ENCODE measurements at places on chromosomes 6 and 20. TPM values are rescaled to one million over a fixed set of nuclear protein-coding genes. Genes with fewer than 3 reads are reported as not detected.

GRCh38 chr6:25973923-25974555, 11.4 kb downstream of the TRIM38 start:
- no peak for DNase-seq

DNA sequence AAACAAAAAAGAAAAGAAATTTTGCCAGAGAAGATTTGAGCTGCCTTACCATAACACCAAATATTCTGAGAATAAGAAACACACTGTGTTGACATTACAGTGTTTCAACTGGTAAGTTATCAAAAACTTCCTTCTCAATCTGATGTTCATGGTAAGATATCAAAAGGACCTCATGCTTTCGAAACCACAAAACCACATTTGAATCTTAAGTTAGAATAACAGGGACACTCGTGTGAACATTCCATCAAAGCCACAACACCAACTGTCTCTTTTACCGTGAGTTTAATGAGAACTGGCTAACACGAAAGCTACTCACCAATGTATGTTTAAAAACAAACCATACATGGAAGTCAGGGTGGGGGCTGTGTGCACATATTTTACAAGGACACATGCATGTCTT, 73.0 kb upstream of the OPRM1 start:
- DNase-seq: no peak

DNA sequence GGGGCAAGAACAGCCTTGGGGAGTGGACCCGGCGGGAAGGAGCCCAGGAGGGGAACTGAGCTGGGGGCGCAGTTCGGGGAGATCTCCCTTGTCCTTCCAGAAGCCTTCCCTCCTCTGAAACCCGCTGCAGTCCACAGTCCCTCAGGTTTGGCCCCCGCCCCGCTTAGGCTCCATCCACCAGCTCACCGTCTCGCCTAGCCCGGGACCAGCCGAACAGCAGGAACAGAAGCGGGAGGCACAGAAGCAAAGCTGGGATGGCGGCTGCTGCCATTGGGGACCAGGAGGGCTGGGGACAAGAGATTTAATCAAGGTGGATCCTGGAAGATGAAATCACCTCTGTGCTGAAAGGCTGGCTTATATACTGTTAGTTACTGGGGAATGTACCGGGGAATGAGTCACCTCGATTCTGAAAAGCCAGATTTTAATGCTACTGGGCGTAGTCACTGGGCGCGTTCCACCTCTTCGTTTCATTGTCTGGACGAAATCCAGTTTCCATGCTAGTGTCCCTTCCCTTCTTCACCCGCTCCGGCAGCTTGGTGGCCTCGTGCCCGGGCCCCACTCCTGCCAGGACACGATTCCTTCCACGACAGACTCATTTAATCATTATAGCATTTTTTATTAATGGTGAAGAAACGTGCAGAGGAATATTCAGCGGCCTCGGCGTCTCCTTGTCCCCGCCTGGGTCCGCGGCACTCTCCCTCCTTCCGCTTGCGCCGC, at the start of gene RAET1L:
Gene RAET1L, minus strand, starts transcription at position 332 of the 717 bp plus-strand sequence. Its CDS starts 61 bp downstream, at position 271.
- peak; percentile 76 for DNase-seq

GRCh38 chr6:26354162-26354561, 10.8 kb upstream of the BTN3A2 start:
- DNase-seq: no peak

GRCh38 chr20:59421089-59421488, 120.7 kb downstream of the EDN3 start:
- DNase-seq: no peak

GRCh38 chr6:3128356-3129108, 10.0 kb downstream of the BPHL start:
- DNase-seq: no peak

DNA sequence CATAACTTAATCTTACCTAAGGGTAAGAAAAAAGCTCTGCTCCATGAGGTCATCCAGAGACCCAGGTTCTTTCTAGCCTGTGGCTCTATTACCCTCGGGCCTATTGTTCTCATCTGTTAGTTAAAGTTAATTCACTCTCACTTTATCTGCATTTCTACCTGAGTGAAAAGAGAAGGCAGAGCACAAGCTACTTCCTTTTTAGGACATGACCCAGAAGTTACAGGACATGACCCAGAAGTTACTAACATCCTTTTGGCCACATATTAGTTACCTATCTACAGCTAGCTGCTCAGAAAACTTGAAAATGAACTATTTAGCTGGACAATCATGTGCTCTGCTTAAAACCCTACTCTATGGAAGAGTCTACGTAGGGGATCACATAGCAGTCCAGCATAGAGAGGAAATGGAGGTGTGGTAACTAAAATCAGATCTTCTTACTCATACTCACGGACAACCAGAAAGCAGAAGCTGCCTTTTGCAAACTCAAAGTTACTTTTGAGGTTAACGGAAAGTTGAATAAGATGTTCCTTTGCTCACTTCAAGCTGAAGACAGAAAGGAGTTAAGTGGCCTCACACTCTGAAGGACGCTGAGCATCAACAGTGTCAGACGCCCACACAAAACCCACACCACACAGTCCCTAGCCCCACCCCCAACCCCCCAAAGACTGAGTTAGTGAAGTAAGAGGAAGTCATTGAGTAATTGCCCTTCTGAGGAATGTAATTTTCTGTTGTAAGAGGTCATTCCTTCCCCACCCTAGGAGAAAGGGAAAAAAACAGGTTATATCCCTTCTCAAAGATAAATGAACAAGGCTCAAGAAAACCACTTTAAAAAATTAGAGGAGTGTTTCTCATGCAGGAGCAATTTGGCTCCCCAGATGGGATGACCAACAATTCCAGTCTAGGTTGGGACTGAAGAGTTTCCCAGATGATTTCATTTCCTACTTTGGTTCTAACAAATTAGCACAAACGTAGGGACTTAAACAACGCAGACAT, 45.9 kb upstream of the TAB2 start:
- no peak for DNase-seq

GRCh38 chr6:15313367-15313766, 67.5 kb downstream of the JARID2 start:
- DNase-seq: no peak

- DNase-seq: peak; percentile 61
Measured at GRCh38 chr6:2986722-2987221, 12.9 kb upstream of the NQO2 start.

GRCh38 chr20:44211177-44212039, 837 bp upstream of the OSER1 start:
- no peak for DNase-seq

DNA sequence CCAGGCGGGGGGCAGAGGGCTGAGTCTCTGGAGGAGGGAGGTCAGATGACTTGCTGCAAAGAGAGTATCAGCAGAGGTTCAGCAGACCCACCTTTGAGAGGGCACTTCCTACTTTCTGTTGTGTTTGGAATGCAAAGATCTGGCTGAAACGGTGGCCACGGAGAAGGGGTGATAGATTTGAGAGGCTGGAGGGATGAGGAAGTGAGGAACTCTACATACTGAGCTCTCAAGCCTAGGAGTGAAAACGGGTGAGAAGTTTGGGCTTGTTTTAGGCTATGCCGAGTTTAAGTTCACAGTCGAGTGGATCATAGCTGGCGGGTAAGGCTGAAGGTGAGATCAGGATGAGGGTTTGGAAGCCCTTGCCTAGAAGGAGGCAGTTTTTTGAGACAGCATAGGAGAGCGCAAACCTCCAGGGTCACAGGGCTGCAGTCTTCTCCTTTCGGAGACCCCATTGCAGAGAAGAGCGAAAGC, 477 bp upstream of the ITPA start:
- no peak for DNase-seq

- no peak for DNase-seq
Measured at GRCh38 chr20:2865630-2866029, 7.7 kb upstream of the PTPRA start.

DNA sequence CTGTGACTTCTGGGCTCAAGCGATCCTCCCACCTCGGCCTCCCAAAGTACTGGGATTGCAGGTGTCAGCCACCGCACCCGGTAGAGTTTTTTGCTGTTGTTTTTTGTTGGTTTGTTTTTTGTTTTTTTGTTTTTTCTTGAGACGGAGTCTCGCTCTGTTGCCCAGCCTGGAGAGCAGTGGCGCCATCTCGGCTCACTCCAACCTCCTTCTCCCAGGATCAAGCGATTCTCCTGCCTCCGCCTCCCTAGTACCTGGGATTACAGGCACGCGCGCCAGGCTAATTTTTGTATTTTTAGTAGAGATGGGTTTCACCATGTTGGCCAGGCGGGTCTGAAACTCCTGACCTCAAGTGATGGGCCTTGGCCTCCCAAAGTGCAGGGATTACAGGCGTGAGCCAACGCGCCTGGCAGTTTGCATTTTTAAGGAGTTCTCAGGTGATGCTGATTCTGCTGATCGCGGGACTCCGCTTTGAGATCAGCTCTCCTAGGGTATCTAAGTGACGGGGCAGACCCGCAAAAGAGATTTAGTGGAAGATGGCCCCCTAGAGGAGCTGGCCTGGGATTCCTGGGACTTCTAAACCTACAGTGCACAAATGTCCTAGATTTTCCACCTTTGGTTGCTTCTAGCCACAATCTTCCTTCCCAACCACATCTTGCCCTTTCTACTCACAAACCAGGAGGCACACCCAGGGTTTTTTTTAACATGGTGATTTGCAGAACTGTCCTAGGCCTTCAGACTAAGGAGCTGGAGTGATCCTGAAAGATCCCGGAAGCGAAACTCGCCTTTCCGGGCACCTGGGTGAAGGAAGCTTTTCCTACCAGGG, 45.2 kb downstream of the DPPA5 start:
- DNase-seq: no peak

GRCh38 chr6:74334722-74335121, 638.7 kb downstream of the CD109 start:
- no peak for DNase-seq

DNA sequence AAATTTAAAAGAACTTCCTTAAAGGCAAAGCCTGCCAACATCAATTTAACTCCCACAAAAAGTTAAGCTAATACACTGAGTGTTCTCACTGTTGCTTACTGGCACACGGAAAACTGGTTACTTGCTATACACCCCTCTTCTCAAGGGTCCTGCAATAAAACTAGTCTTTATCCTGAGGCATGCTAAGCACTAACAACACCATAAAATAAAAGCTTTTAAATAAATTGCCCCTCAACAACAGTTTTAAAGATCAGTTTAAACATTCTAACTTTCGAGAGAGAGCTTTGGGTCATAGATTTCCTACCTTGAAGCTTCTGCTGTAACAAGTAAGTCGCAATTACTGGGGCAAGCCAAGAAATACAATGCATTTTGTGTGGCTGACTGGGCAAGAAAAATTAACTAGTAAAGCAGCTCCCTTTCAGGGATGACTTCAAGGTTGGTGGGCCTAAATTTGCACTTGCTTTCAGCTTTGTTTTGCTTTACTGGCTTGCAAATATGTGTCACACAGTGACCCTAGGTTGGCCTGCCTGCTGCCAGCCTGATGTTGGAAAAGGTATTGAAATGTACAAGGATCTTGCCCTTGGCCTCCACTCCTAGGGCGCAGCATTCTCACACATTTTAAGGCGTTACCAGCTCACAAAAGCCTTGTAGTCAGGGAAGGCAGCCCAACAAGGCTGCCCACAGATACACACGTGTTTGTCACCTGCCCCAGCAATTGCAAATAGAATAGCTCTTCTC, 4.0 kb upstream of the HEY2 start:
- no peak for DNase-seq

GRCh38 chr6:7124114-7124513, 16.4 kb downstream of the RREB1 start:
- no peak for DNase-seq

- DNase-seq: no peak
Measured at GRCh38 chr6:22575190-22575589, 5.8 kb downstream of the HDGFL1 start.

- no peak for DNase-seq
Measured at GRCh38 chr20:42379385-42379784, 761.2 kb upstream of the CHD6 start.

GRCh38 chr20:2693286-2694007, 867 bp downstream of the EBF4 start:
- no peak for DNase-seq

- DNase-seq: no peak
Measured at GRCh38 chr6:142266060-142266459, 35.7 kb upstream of the ADGRG6 start.

DNA sequence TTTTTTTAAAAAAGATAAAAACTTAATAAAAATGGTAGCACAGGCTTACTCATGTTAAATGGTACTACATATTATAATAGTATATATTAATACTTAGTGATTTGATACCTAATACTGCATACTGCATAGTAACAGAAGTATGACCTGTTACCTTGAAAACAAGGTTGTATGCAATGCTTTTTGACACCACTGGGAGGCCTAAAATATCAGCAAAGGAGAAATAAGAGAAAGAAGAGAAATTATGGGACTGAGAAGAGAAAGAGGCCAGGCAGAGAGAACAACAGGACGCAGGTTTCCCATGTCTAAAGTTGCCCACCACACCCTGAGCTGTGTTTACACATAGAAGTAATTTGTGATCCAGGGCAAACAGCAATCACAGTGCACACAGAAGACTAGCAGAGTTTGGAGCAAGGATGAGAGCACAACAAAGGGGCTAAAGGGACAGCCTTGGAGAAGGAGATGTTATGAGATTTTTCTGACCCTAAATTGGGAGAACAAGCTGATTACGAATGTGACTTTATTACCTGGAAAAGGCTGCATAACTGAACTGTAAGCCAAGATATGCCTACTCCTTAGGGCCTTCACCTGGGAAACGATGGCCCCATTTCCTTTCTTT, 73.2 kb downstream of the ROS1 start:
- DNase-seq: no peak

- DNase-seq: no peak
Measured at GRCh38 chr6:150925976-150926375, 60.5 kb downstream of the MTHFD1L start.

DNA sequence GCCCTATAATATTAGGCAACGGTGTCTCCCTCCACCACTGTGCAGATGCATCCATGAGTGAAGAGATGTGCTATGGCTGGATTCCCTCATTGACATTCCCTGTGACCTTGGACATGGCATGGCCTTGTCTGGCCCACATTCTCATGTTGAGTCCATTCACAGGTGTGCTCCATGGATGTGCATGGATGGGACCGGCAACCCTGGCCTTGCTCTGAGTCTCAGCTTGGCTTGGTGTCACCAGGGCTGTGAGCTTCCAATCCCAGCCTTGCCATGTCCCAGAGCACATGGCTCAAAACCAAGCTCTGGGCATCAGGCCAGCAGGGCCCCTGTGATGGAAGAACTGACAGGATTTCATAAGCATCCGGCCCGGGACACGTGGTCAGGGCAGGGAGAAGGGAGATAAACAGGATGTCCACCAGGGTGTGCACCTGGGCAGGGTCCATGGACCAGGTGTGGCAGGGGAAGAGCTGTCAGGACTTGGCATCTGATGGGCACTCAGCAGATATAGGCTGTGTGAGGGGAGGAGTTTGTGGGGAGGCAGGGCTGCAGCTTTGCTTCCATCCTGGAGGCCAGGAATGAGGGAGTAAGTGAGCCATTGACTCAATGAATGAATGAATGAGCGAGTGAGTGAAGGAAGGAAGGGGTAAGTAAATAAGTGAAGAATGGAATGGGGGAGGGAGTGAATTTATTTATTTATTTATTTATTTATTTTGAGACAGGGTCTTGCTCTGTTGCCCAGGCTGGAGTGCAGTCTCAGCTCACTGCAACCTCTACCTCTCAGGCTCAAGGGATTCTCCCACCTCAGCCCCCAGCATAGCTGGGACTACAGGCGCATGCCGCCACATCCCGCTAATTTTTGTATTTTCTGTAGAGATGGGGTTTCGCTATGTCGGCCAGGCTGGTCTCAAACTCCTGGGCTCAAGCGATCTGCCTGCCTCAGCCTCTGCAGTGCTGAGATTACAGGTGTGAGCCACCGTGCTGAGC, 15.7 kb downstream of the NRSN2 start:
- peak; percentile 92 for DNase-seq

The TRIM26 gene
- total RNA-seq: 61.4 TPM

The RFX6 gene
- not detected for total RNA-seq

The GMPR gene
- 2.3 TPM for total RNA-seq

The LY6G6F gene
- total RNA-seq: not detected

The IFT52 gene
- 33.9 TPM for total RNA-seq

The DCDC2 gene
- total RNA-seq: 15.2 TPM

The RUNX2 gene
- 18.3 TPM for total RNA-seq

The ZNF311 gene
- total RNA-seq: 3.2 TPM

The UBE2C gene
- 1.1 TPM for total RNA-seq

All from ureter (tissue), 1 donor.